Suprapubic skin (tissue), 4 donors: ENCODE measurements at places on chromosomes 16 and 17.

DNA sequence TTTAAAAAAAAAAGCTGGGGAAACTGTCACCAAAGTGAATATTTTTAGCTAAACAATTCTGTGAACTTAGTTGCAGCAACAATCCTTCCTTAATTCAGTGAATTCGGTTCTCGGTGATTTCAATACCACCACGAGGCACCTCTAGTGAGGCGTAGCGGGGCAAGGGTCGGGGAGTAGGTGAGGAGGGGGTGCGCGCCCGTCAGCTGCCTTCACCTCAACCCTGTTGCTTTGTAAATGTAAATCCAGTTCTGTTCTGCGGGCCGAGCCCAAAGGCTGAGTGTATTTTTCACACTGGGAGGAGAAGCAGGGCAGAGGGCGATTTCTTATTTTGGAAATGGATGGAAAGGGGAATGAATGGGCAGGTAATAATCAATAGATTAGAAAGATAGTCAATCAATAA lies 17.4 kb downstream of the SALL1 start:
- no peak for DNase-seq

- DNase-seq = peak; percentile 91
Observed at GRCh38 chr17:41801374-41802271, 10.1 kb downstream of the P3H4 start.

GRCh38 chr16:71230122-71230845 lies at the start of gene HYDIN:
TSS of gene HYDIN (minus strand) at chr16:71230722. CDS start at chr16:71186895, 43,827 bp downstream.
- no peak for DNase-seq

DNA sequence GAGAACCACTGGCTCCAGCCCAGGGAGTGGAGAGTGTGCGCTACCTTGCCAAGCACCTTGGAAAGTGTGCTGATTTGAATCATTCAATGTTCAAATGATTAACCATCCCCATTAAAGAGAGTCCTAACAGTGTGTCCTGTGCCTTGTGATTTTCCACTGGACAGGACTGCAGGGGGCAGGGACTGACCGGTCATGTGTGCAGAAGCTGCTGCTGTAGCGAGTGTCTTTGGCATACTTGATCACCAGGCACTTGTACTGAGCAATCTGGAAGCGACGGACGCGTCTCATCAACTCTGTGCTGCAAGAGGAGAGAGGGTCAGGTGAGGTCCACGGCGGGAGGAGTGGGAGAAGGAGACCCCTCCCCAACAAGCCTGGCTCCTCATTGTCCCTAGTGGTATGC lies 2.0 kb downstream of the TK1 start:
- no peak for DNase-seq

- no peak for DNase-seq
Observed at GRCh38 chr17:74427048-74427762, 4.7 kb upstream of the GPRC5C start.

GRCh38 chr16:2846511-2847310 lies 11.3 kb downstream of the PRSS22 start:
- no peak for DNase-seq

DNA sequence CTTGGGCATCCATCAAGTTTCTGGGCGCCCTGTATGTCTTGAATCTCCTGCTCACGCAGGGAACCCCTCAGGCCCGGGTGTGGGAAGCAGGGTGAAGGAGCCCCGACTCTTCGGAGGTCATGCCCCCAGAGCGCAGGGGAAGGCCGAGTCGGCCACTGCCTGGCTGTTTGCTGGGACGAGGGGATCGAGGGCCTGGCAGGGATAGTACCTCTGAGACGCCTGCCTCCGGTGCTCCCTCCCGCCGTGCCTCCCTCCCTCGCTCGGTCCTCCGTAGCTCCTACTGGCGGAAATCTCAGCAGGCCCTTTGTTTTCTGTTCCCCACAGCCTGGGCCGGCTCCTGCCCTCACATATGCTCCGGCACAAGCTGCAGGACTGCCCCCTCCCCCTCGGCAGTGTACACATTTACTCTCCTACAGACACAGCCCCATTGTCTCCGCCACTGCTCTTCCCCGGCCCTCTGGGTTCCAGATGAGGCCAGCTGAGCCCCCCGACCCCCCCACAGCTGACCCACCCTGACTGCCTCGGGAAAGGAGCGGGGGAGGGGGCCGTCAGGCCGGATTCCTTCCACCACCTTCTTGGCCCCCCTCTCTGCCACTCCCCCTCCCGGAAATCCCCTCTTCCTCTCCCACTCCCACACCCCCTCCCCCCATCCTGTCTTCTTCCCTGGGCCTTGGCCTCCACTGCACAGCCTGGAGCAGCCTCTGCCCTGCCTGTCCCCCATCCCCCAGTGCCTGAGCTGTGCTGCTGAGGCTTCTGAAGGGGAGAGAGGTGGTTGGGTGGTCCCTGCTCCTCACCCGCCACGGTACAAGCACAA lies 1.4 kb downstream of the TRAF4 start:
- no peak for DNase-seq

DNA sequence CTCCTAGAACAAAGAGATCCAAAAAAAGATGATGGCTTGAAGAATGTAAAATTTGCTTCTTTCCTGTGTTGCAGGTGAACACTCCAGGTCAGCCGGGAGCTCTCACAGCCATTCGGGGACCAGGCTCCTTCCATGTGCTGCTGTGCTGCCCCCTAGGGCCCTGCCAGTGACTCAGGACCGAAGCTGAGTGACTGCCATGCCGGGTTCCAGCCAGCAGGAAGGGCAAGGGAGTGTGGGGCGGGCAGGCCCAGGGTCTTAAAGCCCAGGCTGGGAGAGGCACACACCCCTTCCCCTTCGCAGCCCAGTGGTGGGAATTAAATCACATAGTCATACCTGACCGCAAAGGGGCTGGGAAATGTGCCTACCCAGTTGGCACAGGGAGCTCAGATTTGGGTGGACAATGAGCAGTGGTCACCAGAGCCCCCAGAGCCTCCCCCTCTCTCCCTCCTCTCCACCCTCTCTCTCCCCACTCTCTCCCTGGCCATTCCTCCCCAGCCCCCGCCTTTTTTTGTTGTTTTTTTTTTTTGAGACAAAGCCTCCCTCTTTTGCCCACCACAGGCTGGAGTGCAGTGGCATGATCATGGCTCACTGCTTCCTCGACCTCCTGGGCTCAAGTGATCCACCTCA lies 11.5 kb downstream of the EPOP start:
- no peak for DNase-seq

DNA sequence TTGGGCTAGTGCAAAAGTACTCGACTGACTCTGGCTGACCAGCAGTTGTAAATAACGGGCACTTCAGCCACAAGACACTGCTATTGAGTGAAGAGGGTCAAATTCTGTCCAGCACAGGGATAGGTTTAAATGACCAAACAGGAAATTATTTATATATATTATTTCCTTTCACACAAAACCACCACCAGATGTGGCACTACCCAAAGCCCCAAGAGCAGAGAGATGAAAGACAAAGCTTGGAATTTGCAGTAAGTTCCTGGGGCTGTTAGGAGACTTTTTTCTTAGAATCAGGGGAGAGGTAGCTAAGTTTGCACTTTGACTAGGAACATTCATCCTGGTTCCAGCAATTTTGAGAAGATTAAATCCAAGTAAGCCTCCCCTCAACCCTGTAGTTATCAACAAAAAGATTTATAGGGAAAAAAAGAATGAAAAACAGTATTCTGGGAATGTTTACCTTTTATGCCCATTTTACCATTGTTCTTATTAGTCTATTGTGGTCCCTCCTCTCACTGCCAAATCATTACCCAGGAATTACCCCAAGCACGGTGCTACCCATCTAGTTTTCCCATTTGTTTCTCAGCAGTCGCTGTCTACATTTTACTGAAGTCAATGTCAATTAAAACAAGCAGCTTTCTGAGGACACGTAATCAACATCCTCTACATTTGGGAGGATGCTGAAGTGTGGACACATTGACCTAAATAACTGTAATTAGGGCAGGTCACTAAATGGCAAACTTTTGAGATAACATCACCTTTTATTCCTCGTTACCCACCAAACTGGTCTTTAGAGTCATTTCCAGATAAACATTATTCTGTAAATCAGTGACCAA lies 43.5 kb downstream of the GRB7 start:
- DNase-seq = no peak

GRCh38 chr17:39092692-39093230 lies 58.7 kb downstream of the PLXDC1 start:
- DNase-seq = no peak

GRCh38 chr16:83882163-83882885 lies 16.6 kb upstream of the MLYCD start:
- DNase-seq = no peak

GRCh38 chr16:8685617-8686016 lies 11.2 kb downstream of the ABAT start:
- DNase-seq = no peak

DNA sequence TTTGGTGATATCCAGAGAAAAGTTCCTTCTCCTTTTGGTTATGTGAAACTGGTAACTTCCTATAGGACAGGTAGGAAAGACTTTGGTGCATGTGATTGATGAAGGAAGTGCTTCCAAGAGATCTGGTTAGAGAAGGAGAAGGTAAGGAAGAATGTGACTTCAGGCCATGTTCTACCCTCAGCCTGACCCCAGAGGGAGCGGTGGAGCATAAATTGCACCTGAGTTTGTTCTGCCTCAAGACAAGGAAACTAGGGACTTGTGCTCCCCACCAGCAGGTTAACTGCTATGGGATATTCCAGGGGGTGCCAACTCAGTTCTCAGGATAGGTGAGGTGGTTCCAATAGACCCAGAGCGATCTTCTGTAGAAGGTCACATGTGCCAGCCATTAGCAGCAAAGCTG lies 299.3 kb upstream of the XYLT1 start:
- no peak for DNase-seq

GRCh38 chr16:59748531-59748930 lies 1014.4 kb upstream of the GOT2 start:
- DNase-seq = no peak

GRCh38 chr17:42547001-42547461 lies 5.7 kb upstream of the HSD17B1 start:
- DNase-seq = no peak

DNA sequence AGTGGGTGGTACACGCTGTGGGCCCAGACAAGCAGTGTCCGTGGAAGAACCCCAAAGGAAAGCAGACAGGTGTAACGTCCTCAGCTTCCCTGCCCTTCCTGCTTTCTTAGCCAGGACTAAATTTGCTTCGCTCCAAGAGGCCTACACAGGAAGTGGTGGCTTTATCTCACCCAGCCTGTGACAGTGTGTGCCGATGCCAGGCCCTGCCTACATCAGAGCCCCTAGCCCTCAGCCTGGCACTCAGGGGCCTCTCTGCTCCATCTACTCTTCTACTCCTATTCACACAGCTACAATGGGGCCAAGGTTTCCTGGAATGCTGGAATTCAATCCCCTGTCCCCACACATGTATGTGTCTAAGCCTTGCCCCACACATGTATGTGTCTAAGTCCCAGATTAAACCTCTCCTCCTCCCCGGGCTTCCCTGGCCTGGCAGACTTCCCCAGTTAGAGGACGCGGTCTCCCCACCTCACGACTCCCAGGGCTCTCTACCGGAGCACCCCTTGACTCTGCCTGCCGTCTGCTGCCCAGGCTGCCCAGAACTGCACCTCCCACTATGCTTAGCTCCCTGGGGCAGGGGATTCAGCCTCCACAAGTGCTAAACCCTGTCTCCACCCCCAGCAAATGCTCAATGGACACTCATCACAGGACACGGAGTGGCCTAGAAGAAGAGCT lies 8.2 kb downstream of the PGAP3 start:
- DNase-seq = peak; percentile 48

- no peak for DNase-seq
Observed at GRCh38 chr16:27531826-27532800, 17.6 kb downstream of the GTF3C1 start.

GRCh38 chr17:16926571-16927451 lies 45.1 kb downstream of the TNFRSF13B start:
- peak; percentile 73 for DNase-seq

DNA sequence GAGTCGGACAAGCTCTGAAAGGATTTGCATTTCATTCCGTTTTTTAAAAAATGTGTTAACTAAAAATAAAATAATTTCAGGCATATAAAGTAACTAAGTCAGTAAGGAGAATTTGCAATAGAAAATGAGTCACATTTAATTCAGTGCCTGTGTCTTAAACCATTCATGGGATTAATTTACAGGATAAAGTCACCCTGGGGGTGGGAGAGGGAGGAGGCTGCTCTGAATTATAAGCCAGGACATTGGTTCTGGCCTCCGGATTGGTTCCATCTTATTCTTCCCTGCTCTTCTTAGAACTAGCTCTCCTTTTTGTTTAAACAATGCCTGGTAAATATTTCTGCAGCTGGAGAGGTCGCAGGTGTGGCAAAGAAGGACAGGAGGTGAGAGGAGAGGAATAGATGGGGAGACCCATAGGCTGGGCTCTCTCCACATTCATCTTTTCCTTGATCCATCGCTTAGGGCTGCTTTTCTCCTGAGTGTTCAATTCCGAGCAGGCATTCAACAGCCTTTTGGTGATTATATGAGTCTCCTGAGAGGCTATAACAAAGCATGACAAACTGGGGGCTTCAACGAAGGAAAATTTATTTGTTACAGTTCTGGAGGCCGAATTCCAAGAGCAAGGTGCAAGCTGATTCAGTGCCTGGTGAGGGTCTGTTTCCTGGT lies 319.2 kb downstream of the PHKB start:
- no peak for DNase-seq

DNA sequence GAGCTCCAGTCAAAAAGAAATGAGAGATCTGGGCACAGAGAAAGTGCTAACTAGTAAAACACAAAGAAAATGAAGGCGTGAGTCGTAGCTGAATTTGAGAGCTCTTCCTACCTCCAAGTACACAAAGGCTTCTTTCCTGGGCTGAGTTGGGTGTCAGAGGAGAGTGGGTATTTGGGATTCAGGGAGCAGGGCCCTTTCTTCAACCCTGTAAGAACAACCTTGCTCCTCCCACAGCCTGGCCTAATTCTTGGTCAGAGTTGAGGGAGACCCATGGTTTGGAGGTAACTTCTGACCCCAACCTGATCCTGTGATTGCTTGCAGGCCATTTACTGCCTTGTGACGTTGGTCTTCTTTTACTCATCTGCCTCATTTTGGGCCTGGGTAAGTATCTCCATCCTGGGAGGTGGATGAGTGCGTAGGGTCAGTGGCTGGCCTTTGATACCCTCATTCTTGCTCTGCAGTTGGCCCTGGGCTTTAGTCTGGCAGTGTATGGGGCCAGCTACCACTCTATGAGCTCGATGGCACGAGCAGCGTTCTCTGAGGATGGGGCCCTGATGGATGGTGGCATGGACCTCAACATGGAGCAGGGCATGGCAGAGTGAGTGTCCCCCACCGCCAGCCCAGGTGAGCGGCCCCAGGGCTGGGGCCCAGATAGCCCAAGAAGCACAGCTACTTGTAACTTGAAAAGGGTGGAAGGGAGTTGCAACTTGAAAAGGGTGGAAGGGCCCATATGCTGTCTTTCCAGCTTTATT lies 1.3 kb downstream of the TMEM208 start:
- no peak for DNase-seq

- no peak for DNase-seq
Observed at GRCh38 chr17:27824176-27824715, 23.9 kb upstream of the NOS2 start.

- no peak for DNase-seq
Observed at GRCh38 chr17:18038149-18038850, 668 bp downstream of the ATPAF2 start.

GRCh38 chr17:7356072-7356549 lies 1.2 kb downstream of the TMEM95 start:
- DNase-seq = peak; percentile 89

- no peak for DNase-seq
Observed at GRCh38 chr17:41029633-41030245, at the start of gene KRTAP1-4. TSS of gene KRTAP1-4 (minus strand) at chr17:41030195. CDS start at chr17:41030078, 117 bp downstream.

GRCh38 chr16:62077998-62078397 lies 41.8 kb upstream of the CDH8 start:
- no peak for DNase-seq

- no peak for DNase-seq
Observed at GRCh38 chr17:82860606-82861392, 21.0 kb upstream of the ZNF750 start.

GRCh38 chr17:2202302-2202995 lies 101.1 kb downstream of the SMG6 start:
- no peak for DNase-seq
